ENCODE measurements at places on chromosomes 11 and 22.
A peak's percentile ranks its signal among the peaks of the same experiment; 100 is the strongest.

DNA sequence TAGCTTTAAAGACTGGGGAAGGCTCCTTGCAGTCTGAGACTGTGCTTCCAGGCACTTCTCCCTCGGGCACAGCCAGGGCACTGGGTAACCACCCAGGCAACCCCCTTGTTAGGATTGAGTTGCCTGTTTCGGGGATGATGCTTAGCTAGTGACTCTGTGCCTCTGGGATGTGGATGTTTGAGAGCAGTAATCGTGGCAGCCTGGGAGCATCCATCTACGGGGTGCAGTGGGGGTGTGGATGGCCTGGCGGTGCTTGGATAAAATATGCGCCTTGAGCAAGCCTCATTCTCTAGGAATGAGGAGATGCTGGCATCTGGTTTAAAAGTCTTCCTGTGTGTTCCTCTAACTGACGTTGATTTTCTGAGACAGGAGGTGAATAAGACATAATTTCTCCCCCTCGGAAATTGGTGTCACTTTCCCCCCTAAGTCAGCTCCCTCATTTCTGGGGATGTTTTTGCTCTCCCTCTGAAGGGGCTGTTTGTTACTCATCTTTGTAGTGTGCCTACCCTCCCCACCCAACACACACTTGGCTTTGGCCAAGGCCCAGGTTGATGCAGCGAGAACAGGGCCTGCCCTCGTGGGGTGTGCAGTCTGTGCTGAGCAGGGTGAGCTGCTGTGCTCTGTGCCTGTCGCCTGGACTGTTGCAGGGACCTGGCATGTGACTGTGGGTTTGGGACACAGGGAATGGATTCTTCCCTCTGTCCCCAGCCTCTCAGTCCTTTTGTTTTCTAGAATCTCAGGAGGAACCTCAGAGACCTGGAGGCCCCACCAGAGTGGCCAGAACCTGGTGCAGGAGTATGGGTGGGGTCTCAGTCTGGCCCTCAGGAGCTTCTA lies 2.0 kb downstream of the GNAZ start:
- no peak for DNase-seq

- DNase-seq: no peak
These were observed 978.7 kb downstream of the DLG2 start for GRCh38 chr11:84648471-84648870.

GRCh38 chr22:40510631-40511364 lies 125.7 kb downstream of the MRTFA start:
- no peak for DNase-seq

DNA sequence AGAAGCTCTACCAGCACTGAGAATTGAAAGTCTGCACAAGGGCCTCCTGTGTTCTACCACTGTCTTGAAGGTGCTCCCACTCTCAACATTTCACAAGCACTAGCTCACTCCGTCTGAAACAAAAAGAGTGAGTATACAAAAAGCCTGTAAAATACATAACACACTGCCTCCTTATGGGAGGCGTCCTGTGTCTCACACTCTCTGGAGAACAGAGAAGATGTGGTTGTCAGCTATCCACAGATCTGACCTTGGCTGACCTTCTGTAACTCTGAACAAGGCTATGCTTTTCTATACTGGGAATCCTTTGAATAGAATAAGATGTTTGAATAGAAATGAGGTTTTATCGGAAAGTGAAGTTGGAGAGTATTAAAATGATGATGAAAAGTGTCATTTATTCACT lies 171.3 kb upstream of the TMEM45B start:
- no peak for DNase-seq

GRCh38 chr11:17906436-17906835 lies 106.4 kb downstream of the SERGEF start:
- DNase-seq: no peak

DNA sequence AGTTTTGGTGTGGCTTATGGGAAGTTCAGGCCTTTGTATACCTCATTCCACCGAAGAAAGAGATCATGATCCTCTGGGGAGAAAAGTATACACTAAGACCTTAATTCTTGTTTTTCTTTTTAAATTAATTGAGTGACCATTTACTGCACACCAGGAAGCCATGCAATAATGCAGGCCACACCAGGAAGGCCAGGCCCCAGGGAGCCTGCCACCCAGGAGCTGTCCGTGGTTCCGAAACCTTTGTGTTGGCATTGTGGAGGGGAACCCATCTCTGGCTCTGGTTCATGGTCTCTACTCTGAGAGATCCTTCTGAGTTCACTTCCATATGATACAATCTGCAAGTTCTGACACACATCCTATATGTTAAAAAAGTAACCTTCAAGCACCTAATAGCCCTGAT lies 291.8 kb downstream of the MIAT start:
- no peak for DNase-seq

GRCh38 chr22:30944986-30945385 lies 23.6 kb downstream of the MORC2 start:
- no peak for DNase-seq

DNA sequence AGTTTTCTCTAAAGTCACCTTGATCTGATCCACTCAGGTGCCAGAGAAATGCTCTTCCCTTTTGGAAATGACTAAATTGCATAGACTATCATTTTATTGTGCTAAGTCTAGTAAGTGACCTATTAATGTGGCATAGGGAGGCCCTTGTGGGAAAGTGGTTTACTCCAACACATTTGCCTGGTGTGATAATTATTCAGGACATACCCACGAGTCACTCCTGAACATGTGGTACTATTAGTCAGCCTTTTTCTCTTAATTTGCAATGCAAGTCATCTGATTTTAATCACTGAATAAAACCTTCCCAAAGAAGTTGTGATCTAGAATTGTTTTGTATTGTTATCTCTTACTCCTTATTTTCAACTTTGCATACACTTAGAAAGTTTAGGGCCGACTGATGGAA lies 148.7 kb downstream of the OR4C45 start:
- no peak for DNase-seq

- no peak for DNase-seq
These were observed 132.7 kb upstream of the SESN3 start for GRCh38 chr11:95363708-95364107.

GRCh38 chr11:63879598-63880402 lies 37.2 kb downstream of the RCOR2 start:
- no peak for DNase-seq

DNA sequence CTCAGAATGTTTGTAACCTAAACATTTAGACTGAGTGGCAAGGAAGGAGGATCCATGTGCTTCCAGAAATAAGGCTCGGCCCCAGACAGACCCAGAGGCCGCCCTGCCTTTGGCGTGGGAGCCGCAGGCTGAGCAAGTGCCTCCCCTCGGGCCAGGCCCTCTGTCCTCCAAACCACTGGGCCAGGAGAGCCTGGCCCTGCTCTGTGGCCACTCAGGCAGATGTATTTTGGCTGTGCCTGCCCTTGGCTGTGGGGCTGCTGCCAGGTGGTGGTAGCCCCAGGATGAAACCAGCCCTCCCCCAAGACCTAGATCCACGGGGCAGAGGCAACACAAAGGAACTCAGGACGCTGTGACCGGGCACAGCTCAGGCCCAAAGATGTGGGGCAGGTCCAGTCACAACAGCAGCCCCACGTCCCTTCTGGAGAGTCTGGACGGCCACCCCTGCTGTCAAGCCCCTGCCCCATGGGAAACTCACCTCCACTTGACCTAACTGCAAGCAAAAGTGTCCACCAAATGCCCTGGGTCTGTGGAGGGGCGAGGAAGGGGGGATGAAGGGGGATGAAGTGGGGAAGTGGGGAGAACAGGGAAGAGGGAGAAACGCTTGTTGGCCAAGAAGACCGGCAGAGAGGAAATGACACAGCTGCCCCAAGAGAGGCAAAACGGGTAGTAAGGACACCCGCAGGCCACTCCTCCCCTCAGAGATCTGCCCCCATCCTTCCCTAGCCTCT lies 24.0 kb downstream of the PISD start:
- DNase-seq: no peak

DNA sequence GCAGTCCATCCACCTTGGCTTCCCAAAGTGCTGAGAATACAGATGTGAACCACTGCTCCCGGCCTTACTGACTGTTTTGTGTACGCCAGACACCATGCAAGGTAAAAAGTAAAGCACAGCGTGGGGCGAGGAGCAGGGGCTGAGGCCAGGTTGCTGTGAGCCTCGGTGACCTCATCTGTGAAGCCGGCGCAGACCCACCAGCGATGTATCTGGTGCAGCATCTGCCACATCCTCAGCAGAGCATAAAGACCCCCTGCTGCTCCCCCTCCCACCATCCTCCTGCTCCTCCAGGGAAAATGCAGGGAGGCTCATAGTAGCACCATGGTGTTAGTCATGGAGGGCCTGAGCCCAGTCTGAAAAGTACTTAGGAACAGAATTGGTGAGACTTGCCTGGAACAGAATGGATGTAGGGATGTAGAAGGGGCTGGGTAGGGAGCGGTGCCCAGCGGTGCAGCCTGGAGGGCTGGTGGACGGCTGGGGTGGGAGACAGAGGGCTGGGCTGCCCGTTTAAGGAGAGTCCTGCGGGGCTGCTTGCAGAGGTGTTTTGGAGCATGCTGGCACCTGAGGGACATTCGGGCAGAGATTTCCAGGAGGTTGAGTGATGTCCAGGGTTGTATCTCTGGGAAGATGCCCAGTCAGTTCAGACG lies 462.4 kb downstream of the BRD1 start:
- DNase-seq: no peak

- no peak for DNase-seq
These were observed 6.9 kb upstream of the TOMM22 start for GRCh38 chr22:38674888-38675287.

- DNase-seq: peak; percentile 77
These were observed at the start of gene RAC2 for GRCh38 chr22:37244114-37244921. RAC2 (minus strand) TSS chr22:37244269; CDS start chr22:37244148, 121 bp downstream.

DNA sequence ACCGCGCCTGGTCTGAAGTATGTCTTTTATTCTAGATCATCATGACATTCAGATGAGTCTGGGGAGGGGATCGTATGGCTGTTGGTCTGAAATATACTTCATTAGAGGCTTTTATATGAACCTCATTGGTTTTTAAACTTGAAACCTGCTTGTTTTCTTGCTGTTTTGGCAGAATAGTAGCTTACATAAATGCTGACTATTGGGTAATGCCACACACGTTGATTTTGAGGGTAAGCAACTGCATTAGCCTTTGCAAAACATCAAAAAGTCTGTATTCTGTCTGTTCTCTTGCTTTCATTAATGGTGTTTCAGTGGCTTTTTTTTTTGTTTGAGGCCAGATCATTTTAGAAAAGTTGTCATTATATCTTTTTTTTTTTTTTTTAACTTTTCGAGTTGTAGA lies 14.2 kb downstream of the PPME1 start:
- no peak for DNase-seq

GRCh38 chr11:129315781-129316579 lies 59.7 kb upstream of the BARX2 start:
- no peak for DNase-seq

DNA sequence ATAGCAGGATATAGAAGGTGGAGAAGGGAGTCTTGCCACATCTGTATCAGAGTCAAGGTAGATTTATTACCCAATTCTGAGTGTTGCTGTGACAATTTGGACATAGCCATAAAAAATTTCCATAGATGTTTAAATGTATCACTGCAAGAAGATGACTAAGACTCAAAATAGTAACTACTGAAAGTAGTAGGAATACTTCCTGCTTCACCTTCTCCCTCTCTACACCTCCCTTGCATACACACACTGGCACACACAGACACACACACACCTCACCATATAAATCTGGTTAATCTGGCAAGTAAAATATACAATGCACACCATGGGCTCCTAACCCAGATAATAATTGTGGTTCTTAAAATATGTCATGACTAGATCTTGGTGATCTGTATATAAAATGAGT lies 5.2 kb upstream of the ZDHHC13 start:
- DNase-seq: no peak

DNA sequence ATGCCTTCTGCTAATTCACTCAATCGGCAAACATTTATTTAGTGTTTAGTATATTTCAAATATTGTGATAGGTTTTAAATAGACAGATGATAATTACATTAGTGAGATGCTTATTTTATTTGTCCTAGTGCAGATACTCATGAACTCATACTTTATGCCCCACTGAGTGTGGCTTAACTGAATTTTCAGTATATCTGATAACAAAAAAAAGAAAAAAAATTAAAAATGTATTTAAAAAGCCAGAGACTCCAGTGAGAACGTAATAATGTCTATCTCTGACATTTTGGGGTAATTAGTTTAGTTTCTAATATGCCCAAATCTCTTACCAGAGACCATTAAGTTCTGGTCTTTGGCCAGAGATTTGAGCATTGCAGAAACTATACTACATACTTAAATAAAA lies 332.6 kb upstream of the CHORDC1 start:
- DNase-seq: no peak

DNA sequence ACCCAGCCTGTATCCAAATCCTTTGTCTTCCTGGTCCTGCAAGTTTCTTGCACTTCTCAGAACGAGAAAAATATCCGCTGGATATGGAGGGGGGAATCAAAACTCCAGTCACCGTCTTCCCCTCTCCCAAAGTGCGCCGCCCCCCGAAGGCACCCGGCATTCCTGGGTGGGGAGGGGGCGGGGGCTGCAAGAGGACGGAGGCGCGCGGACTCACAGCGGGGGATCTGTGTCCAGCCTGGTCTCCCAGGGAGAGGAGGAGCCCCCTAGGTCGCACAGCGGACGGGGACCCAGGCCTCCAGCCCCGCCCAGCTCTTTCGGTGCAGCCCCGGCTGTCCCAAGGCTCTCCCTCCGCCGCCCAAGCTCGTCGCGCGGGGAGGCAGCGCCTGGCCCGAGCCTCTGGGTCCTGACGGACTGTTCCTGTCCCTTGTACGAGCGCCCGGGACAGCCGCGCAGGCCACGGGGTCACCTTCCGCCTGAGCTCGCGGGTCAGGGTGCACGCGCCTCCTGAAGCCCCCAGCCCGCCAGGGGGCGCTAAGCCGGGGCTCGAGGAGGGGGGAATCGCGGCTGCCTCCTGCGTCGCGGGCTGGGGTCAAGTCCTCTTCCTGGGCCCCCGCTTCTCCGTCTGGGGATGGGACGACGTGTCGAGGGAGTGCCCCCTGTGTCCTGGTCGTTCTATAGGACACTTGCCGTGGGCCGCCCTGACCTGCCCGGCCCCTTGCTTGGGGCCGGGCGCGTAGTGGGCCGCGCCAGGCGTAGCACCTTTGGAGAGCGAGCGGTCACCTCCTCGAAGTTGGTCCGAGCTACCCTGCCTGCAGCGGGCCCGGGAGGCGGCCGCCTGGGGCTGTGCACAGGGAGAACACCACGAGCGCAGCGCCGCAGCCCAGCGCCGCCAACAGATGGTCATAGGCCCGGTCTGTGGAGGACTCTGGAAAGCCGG lies 2.4 kb upstream of the WNT11 start:
- peak; percentile 78 for DNase-seq

- no peak for DNase-seq
These were observed 17.3 kb downstream of the PGM2L1 start for GRCh38 chr11:74380746-74381439.

GRCh38 chr11:112958670-112959069 lies 2.5 kb upstream of the NCAM1 start:
- no peak for DNase-seq

DNA sequence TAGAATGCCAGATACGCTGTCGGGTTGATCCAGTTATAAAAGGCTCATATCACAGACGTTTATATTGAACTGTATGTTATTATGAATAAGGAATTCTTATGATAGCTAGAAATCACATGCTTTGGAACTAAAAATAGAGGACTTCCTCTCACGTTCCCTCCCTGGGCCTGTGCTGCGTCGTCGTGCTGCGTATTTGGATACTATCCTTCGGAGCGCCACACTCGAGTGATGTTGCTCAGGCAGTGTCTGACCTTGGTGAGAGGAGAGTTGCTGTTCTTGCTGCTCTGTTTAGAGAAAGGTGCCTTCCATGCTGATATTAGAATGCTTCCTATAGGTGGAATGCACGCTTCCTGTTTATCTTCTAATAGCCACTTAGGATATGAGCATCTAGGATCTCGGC lies 20.2 kb upstream of the ST14 start:
- no peak for DNase-seq

- no peak for DNase-seq
These were observed 5.6 kb downstream of the ALX4 start for GRCh38 chr11:44304091-44305025.

Data from activated B cell treated with CpG ODN at 0.5 μM for 24 hours (primary cell).